ENCODE measurements at places on chromosomes 1 and 21.

- no peaks in the 10 kb centered on the region for H3K4me1 ChIP-seq
- DNase-seq: no peak
- H3K36me3 ChIP-seq: no peaks in the 10 kb centered on the region
- H3K27me3 ChIP-seq: no peaks in the 10 kb centered on the region
- H3K27ac ChIP-seq: no peak overlapping the region
- no peak overlapping the region for H3K4me3 ChIP-seq
Measured at GRCh38 chr21:29870814-29871213, 69.0 kb downstream of the GRIK1 start.

GRCh38 chr1:233477359-233477758 is 136.5 kb upstream of the KCNK1 start:
- no peaks in the 10 kb centered on the region for H3K36me3 ChIP-seq
- no peak overlapping the region for H3K27ac ChIP-seq
- H3K4me1 ChIP-seq: no peaks in the 10 kb centered on the region
- no peak overlapping the region for H3K4me3 ChIP-seq
- peaks cover 4% of the 10 kb centered on the region for H3K27me3 ChIP-seq

GRCh38 chr21:44905016-44905727 is 15.5 kb downstream of the ITGB2 start:
- peaks cover 96% of the 10 kb centered on the region for H3K36me3 ChIP-seq
- no peak overlapping the region for H3K4me3 ChIP-seq
- H3K27ac ChIP-seq: no peak overlapping the region
- DNase-seq: no peak
- peaks cover 58% of the 10 kb centered on the region for H3K4me1 ChIP-seq
- no peaks in the 10 kb centered on the region for H3K27me3 ChIP-seq

DNA sequence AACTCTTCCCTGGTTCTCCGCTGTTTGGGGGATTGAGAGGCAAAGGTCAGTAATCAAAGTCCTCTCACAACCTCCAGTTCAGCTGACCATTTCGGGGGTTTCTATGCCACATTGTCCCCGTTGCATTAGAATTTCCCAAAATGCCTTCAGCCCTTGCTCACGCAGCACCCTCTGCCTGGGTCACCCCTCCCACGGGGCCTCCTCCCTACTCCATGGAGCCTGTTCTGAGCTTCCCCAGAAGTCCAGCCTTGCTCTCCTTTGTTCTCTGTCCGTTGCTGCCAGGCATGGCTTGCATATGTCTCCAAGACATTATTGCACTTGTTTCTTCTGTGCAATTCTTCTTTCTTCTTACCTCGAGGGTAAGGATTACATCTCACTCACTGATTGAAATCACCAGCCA is 16.5 kb downstream of the DMRTB1 start:
- H3K27me3 ChIP-seq: no peaks in the 10 kb centered on the region
- H3K4me3 ChIP-seq: no peak overlapping the region
- no peaks in the 10 kb centered on the region for H3K36me3 ChIP-seq
- no peak overlapping the region for H3K27ac ChIP-seq
- no peak for DNase-seq

DNA sequence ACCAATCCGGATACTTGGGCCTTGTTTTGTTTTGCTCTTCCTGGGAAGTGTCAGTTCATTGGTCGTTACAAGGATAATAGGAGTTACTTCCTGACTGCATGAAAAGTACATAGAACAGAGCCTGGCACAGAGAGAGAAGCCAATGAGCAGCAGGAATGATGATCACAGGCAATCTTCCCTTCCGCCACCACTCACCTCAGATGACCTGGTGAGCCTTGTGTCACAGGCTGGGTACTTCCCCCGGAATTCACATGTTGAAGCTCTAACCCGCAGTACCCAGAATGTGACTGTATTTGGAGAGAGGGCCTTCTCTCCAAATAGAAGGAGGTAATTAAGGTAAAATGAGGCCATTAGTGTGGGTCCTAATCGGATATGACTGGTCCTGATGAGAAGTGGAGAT is 18.8 kb upstream of the GPR137B start:
- H3K27ac ChIP-seq: no peak overlapping the region
- H3K36me3 ChIP-seq: no peaks in the 10 kb centered on the region
- no peak for DNase-seq
- no peak overlapping the region for H3K4me3 ChIP-seq

GRCh38 chr1:92949937-92950817 is 11.1 kb downstream of the DIPK1A start:
- DNase-seq: no peak
- no peaks in the 10 kb centered on the region for H3K36me3 ChIP-seq
- no peaks in the 10 kb centered on the region for H3K27me3 ChIP-seq
- peaks cover 27% of the 10 kb centered on the region for H3K4me1 ChIP-seq
- H3K4me3 ChIP-seq: no peak overlapping the region
- H3K27ac ChIP-seq: no peak overlapping the region

DNA sequence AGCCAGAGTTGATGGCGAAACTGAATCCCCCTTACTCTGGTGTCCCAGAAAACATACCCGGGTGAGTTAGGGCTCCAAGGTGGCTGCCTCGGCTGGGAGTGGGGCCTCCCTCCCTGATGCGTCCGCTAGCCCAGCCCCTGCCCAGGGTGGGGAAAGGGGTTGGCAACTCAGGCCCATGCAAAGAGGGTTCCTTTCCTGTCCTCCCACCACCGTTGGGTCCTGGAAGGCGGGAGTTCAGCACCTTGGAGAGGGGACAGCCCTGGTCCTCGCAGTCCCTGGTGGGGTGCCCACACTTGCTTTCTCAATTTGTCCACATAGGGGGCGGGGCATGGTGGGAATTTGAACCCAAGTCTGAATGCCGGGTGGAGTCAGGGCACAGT is 6.1 kb downstream of the SRM start:
- H3K4me1 ChIP-seq: peaks cover 7% of the 10 kb centered on the region
- H3K27me3 ChIP-seq: no peaks in the 10 kb centered on the region
- no peak for DNase-seq
- no peak overlapping the region for H3K27ac ChIP-seq

GRCh38 chr1:27770293-27770830 is 2.7 kb upstream of the STX12 start:
- H3K27me3 ChIP-seq: no peaks in the 10 kb centered on the region
- DNase-seq: no peak
- H3K4me1 ChIP-seq: peaks cover 20% of the 10 kb centered on the region
- no peaks in the 10 kb centered on the region for H3K36me3 ChIP-seq
- H3K4me3 ChIP-seq: no peak overlapping the region

GRCh38 chr21:27700974-27701614 is 734.2 kb upstream of the ADAMTS5 start:
- no peak overlapping the region for H3K27ac ChIP-seq
- no peaks in the 10 kb centered on the region for H3K4me1 ChIP-seq
- no peak overlapping the region for H3K4me3 ChIP-seq
- no peaks in the 10 kb centered on the region for H3K27me3 ChIP-seq

GRCh38 chr1:118751166-118751565 is 237.0 kb downstream of the TBX15 start:
- no peaks in the 10 kb centered on the region for H3K27me3 ChIP-seq
- H3K27ac ChIP-seq: no peak overlapping the region
- H3K4me3 ChIP-seq: no peak overlapping the region
- no peaks in the 10 kb centered on the region for H3K4me1 ChIP-seq
- DNase-seq: no peak
- H3K36me3 ChIP-seq: no peaks in the 10 kb centered on the region

DNA sequence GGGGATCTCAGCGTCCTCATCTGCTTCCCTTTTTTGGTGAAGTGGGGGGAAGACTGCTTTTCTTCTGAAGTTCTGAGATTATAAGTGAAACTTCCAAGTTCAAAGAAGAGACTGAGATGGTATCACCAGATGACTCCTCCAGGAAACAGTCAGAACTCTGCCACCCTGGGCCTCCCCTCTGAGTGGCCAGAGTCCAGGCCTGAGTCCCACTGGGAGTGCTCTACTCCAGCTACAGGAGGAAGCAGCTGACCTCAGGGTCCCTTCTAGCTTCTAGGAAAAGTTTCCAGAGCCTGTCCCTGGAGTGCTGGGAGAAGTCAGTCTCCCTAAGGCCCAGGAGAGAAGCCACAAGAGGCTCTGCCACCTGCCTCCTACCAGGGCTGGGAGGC is 104.7 kb downstream of the CASZ1 start:
- no peak overlapping the region for H3K4me3 ChIP-seq
- peaks cover 27% of the 10 kb centered on the region for H3K4me1 ChIP-seq
- H3K36me3 ChIP-seq: peaks cover 1% of the 10 kb centered on the region
- DNase-seq: no peak
- H3K27me3 ChIP-seq: no peaks in the 10 kb centered on the region
- H3K27ac ChIP-seq: no peak overlapping the region

DNA sequence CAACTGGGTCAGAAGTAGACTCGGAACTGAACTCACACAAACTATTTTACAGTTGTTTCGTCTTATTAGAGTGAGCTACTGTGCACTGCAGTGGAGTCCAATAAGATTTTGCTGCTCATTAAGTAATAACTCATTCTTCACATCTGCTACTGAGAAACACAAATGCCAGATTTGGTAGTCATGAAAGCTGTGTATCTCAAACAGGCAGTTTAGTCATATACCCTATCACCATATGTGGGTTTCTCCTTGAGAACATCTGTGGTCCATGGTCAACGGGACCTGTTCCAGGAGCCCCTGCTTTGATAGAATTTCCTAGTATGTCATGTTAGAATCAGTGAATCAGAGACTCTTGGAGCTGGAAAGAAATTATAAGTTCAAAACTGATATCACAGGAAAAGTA is 60.4 kb downstream of the ALG14 start:
- no peaks in the 10 kb centered on the region for H3K4me1 ChIP-seq
- no peak overlapping the region for H3K4me3 ChIP-seq
- H3K27me3 ChIP-seq: no peaks in the 10 kb centered on the region
- H3K36me3 ChIP-seq: no peaks in the 10 kb centered on the region
- no peak overlapping the region for H3K27ac ChIP-seq

- H3K27me3 ChIP-seq: no peaks in the 10 kb centered on the region
- DNase-seq: no peak
- H3K36me3 ChIP-seq: no peaks in the 10 kb centered on the region
- H3K27ac ChIP-seq: no peak overlapping the region
- H3K4me3 ChIP-seq: no peak overlapping the region
Measured at GRCh38 chr1:40924767-40925166, 54.7 kb upstream of the CTPS1 start.
